ENCODE measurements at places on chromosomes 11 and 22.

GRCh38 chr22:46525389-46526243 is 11.8 kb downstream of the CELSR1 start:
- DNase-seq = no peak

DNA sequence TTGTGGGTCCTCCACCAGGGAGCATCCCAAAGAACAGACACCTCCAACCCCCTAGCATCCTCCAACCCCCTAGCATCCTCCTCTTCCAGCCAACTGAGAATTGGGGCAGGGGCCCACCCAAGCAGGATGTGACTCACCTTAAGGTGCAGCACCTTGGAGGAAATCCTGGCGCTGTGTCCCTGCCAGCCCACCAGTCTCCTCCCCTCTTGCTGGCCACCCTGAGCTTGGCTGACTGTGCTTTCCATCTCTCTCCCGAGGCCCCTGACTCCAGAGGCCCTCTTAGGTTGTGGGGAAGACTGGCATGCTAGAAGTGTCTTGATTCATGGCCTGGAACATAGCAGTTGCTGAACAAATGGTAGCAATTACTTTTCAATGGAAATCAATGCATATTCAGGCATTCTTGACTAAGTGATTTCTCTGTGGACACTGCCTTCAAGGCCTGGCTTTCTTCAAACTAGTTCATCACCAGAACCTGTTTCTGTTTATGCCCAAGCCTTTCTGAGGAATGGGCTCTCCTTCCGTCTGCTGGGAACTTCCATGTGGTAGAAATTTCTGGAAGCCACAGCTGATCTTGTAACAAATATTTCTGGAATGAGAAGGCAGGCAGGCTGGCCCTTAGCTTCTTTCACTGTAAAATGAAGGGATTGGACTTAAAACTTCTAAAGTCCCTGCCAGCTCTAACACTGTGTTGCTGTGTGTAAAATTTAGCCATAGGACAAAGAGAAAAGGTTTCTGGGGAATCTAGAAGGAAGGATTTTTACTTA is 60.5 kb downstream of the CEP164 start:
- DNase-seq = no peak

DNA sequence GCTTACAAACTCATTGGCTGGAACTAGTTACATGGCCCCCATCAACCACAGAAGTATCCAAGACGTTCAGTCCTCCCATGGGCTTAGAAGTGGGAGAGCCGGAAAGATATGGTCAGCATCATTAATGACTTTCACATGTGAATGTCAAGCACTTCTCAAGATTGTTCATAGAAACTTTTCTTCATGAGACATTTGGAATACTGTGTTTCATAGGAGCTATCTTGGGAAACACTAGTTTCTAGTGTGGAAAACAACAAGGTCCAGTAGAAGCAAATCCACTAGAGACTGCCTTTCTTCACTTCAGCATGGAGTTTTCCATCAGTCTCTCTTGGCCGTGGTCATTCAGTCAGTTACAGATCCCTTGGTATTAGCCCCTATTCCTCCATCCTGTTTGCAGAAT is 160.9 kb downstream of the C11orf91 start:
- DNase-seq = no peak

- DNase-seq = no peak
These were observed 2.9 kb upstream of the TTC36 start for GRCh38 chr11:118524356-118524755.

DNA sequence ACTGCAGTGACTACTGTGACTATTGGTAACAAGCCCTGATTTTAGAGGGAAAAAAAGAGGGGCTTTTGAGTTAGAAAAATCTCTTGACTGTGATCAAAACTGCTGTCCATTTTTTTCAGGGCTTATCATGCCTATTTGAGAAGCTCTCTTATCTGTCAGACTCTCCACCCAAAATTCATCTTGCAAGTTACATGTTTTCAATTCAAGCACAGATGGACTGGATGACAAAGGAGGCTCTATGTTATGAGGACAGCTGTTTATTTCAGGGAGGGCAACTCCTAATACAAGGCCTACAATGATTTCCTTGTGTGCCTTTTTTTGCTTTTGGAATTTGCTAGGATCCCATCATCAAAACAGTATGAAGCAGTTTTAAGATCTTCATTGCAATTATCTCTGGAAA is 35.2 kb upstream of the USP47 start:
- no peak for DNase-seq

GRCh38 chr11:124778281-124778680 is 16.2 kb upstream of the ESAM start:
- DNase-seq = no peak

GRCh38 chr11:61918251-61918937 is 1.0 kb upstream of the RAB3IL1 start:
- DNase-seq = no peak

DNA sequence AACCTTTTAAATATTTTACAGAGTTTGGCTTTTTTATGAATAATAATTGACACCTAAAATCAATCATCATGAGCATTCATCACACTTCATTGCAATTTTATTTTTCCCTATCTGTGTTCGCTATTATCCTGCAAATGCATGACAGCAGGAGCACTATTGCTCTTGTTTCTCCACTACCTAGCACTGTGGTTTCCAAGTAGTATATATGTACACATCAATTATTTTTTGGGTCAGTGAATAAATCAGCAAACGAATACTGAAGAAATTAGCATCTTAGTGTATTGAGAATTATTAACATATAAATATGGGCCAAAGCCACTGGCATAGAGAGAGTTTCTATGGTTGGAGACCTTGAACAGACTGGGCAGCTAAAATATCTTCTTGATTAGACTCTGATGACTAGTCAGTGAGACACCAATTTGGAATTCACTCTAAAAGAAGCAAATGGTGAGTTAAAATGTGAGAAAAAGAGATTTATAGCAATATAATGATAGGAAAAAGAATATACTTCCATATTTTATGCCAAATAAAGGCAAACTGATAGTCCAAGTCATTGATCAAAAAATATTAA is 731.1 kb upstream of the LUZP2 start:
- no peak for DNase-seq

GRCh38 chr22:36584666-36585065 is 55.7 kb upstream of the EIF3D start:
- no peak for DNase-seq

DNA sequence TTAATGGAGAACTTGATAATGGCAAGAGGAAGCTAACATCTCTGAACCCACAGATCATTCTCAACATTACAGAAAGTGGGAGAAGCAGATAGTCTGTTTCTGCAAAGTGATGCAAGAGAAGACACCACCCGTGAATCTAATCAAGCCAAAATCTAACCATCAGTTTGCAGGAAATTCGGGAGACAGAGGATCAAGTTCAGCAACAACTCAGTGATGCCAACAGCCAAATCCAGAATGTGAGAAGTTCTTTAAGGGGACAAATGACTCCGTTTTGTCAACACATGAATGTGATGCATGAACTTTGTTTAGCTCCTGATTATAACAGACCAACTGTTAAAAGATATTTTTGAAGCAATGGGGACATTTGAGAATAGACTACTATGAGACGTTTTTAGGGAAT is 95.2 kb upstream of the LDLRAD3 start:
- no peak for DNase-seq

DNA sequence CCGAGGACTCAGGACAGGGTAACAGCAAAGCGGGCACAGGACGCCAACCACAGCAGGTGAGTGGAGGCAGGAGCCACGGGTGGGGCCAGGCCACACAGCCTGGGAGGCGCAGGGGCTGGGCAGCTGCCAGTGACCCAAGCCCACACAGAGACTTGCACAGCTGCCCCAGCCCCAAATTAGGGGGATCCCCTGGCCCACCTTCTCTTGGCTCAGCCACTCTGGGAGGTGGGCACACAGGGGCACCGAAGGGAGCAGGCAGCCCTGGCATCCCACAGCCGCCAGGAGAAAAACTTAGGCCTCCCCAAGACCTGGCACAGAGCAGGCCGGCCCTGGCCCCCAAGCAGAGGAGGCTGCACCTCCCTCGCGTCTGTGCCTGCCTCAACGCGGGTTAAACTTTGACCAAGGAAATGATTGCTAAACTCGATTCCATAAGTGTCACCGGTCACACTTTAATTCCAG is at the start of gene SLC22A12:
TSS of gene SLC22A12 (plus strand) at position 458 of the 459 bp plus-strand sequence. CDS start 337 bp downstream, outside the sequence.
- no peak for DNase-seq

- DNase-seq = no peak
These were observed 36.6 kb downstream of the RRP8 start for GRCh38 chr11:6566704-6567370.

DNA sequence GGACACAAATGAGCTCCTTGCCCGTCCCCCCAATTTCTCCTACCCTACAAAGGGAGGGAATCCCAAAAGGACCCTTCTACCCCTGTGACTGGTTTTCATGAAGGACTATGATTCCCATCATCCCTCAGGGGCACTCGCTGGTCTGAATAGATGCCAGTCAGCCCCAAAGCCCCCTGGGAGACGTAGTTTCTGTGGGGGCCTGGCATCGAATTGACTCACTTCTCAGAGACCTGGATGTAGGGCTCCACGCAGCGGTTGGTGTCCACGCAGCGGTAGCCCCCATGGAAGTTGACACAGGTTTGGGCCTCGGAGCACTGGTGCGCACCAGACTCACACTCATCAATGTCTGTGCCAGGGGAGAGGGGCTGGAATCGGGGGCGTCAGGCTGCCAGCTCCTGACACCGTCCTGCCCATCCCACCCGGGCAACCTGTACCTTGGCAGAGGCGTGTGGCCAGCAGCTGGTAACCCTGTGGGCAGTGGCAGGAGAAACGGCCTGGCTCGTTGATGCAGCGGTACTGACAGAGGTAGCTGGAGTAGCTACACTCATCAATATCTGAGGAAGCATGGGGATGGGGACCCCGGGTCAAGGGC is 4.4 kb downstream of the EFEMP2 start:
- DNase-seq = no peak

DNA sequence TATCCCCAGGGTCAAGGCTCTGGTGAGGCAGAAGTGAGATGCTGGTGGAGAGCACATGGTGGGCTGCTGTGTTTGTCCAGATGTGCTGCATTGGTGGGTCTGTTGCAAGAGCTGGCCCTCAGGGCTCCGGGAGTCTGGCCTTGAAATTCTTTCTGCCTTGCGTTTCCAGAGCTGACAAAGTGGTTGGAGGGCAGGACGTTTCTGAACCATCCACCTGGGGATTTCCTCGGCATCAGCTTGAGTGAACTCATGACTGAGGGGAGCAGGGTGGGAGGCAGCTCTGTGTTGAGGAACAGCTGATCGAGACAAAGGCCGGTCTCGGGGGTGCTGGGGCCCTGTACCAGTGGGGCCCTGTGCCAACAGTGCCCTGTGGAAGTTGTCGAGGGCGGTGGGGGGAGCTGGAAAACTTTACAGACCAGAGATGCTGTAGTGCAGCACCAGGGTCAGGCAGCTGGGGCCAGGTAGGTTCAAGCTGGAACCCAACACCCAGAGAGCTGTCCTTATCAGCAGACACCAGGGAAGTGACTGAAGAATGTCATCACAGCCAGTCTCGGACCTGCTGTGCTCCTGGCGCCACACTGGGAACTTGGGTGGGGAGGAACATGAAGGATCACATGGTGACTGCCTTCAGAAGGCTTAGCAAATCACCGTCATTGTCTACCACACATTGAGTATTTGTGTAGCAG is 4.9 kb downstream of the TSKU start:
- no peak for DNase-seq

- no peak for DNase-seq
These were observed 202.8 kb upstream of the BDNF start for GRCh38 chr11:27902981-27903624.
